ENCODE measurements at places on chromosomes 2 and 18.

GRCh38 chr18:8411492-8411891 is 197.7 kb upstream of the RAB12 start:
- no peak for DNase-seq

DNA sequence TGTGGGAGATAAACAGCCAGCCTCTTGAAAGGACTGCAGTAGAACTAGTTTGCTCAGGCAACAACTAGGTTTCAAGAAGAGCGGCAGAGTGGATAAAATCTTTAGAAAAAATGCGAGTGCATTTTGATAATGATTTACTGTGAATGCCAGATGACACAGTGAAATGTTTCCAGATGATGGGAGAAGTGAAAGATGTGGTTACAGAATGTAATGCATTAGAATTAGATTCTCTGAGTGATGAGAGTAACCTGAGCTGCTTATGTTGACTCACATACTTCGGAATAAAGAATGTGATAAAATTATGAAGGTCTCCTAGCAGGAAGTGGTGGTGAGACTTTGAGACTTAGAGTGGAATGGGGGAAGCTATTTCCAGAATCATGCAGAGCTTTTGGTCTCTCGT is 184.3 kb downstream of the GULP1 start:
- no peak for DNase-seq

GRCh38 chr2:174761837-174762236 is 2.4 kb downstream of the CHRNA1 start:
- no peak for DNase-seq

GRCh38 chr2:181787310-181788048 is 104.1 kb upstream of the ITPRID2 start:
- DNase-seq = no peak

DNA sequence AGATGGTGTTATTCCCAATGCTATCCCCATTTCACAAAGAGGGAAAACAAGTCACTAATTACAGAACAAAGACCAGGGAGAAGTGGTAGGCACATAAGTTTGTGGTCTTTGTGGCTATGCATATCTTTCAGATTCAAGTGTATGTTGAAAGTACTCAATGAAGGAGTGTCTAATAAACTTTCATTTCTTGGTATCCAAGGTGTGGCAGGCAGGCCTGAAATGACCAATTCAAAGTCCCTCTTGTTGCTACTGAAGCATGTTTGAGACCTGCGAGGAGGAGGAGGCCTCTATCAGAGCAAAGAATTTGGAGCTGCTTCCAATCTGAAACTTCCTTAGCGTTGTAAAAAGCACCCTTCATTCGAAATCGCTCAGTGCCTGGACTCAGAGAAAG is 60.9 kb upstream of the KLF7 start:
- no peak for DNase-seq

- DNase-seq = no peak
These were observed 198.2 kb downstream of the SEPTIN10 start for GRCh38 chr2:109415581-109416013.

- DNase-seq = no peak
These were observed 35.5 kb downstream of the LIPG start for GRCh38 chr18:49597157-49597931.

- no peak for DNase-seq
These were observed 17.7 kb upstream of the SERPINB2 start for GRCh38 chr18:63869851-63870250.

DNA sequence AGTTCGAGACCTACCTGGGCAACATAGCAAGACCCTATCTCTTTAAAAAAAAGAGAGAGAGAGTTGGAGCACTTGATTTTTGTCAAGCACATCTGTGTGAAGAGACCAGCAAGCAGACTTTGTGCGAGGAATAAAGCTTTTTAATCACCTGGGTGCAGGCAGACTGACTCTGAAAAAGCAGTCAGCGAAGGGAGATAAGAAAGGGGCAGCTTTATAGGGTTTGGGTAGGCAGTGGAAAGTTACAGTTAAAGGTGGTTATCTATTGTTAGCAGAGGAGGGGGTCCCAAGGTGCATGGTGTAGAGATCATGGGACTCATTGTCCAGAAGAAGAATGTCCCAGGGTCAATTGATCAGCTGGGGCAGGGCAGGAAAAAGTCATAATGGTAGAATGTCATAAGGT is 34.4 kb downstream of the NCL start:
- no peak for DNase-seq

GRCh38 chr2:20618886-20619521 is 31.9 kb downstream of the HS1BP3 start:
- DNase-seq = no peak

DNA sequence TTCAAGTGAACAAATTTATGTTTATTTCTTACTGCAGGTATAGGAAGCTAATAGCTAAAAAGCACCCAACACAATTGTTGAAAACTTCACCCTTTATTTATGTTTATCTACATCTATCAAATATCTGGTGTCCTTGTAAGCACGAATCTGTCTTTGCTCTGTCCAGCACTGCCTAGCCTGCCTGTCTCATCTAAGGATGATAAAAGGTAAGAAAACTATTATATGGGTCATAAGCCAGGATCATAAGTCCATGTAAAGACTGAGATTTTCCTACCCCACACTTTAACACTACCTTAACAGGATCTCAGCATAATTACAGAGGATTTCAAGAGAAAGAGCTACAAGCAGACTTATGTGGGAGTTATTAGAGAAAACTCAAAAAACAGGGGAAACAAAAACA is 365.6 kb upstream of the TMEFF2 start:
- no peak for DNase-seq

GRCh38 chr2:54468673-54469072 is 12.5 kb downstream of the SPTBN1 start:
- no peak for DNase-seq

GRCh38 chr2:126300348-126300747 is 355.6 kb upstream of the GYPC start:
- DNase-seq = no peak

- no peak for DNase-seq
These were observed 48.8 kb downstream of the INHBB start for GRCh38 chr2:120394764-120395163.

Measured in activated CD8-positive, alpha-beta memory T cell treated with anti-CD3 and anti-CD28 coated beads for 1 hour (primary cell).